Inflammatory macrophage (primary cell): ENCODE measurements at places on chromosomes 13 and 19.
A peak's percentile ranks its signal among the peaks of the same experiment; 100 is the strongest.

- DNase-seq = no peak
Observed at GRCh38 chr13:75641026-75641425, 4.9 kb downstream of the LMO7 start.

GRCh38 chr13:113552079-113552478 lies 32.5 kb upstream of the TFDP1 start:
- no peak for DNase-seq

DNA sequence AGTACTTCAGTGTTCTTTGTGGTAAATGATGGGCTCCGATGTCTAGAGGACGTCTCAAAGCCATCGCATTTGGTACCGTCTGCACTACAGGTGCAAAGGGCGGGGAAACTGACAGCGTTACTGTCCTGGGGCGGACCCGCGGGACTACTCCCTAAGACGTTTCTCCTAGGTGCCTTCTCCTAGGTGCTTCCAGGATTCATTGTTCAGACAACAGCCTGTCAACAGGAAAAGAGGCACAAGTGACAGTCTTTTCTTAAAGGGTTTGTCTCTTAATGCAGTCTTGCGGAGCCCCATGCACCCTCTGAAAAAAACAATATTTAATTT lies 1.4 kb downstream of the SERTM1 start:
- no peak for DNase-seq

DNA sequence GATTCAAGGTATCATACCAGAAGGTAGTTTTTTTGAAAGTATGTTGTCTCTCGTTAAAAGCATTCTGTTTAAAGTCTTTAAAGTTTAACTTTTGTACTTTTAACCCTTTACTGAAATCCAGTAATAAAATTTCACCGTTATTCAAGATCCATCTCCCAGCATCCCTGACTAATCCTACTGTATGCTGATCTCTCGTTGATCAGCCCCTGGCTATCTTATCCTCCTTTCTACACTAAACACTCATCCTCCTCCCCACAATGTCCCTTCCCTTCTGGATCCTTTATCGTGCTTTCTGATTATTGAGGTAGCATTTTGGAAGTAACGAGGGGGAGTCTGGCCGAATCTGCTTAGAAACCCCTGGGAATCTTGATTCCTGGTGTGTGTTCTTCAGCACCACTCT lies 1.3 kb downstream of the TPP2 start:
- DNase-seq = no peak

- DNase-seq = no peak
Observed at GRCh38 chr13:21230516-21230915, 54.1 kb downstream of the MRPL57 start.

- no peak for DNase-seq
Observed at GRCh38 chr13:110257408-110257807, 49.5 kb downstream of the COL4A1 start.

GRCh38 chr19:7710616-7711015 lies 8.7 kb upstream of the FCER2 start:
- DNase-seq = no peak

DNA sequence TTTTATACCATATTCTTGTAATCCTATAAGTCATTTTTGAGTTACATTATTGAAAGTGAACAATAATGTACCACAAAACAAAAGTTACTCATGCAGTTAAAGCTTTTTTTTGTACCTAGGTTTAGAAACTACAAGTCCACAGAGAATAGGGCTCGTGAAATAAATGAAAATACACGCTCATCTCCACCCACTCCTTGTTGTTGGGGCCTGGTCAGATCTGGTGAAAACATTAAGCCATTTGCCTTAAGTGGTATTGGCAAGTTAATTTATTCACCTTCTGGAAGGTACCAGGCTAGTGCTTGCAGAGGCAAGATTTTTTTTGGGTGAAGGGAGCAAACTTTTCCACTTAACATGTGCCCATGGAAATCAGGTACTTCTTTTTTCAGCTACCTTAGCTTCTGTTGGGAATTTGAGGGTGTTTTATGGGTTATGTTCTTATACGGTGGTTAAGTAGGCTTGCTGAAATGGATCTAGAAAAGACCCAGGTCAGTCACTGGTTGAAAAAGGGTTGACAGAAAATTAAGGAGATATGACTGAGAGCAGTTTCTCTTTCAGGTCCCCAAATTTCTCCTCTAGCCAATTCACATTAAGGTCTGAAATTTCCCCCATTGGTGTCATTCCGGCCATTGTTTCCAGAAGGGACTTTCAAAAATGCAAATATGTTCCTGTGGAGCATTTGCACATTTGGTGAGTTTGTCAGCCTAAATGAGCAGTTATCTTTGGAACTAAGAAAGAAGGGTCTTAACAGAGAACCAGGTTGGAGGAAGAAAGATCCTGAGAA lies 143.3 kb downstream of the KCNRG start:
- DNase-seq = no peak

GRCh38 chr13:49620170-49620621 lies 8.1 kb upstream of the ARL11 start:
- no peak for DNase-seq

DNA sequence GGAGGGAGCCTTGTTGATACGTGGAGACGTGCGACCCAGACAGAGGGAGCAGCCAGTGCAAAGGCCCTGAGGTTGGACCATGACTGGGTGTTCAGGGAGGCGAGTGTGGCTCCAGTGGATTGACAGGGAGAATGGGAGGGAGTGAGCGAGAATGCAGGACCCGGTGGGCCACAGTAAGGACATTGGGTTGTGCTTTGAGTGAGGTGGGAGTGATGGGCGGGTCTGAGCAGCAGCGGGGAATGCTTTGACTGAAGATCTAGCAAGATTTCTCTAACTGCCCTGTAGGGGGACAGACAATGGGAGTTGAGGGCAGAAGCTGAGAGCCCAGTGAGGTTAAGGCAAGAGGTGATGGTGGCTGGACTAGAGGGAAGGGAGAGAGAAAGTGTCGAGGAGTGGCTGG lies 7.7 kb upstream of the NANOS2 start:
- no peak for DNase-seq

DNA sequence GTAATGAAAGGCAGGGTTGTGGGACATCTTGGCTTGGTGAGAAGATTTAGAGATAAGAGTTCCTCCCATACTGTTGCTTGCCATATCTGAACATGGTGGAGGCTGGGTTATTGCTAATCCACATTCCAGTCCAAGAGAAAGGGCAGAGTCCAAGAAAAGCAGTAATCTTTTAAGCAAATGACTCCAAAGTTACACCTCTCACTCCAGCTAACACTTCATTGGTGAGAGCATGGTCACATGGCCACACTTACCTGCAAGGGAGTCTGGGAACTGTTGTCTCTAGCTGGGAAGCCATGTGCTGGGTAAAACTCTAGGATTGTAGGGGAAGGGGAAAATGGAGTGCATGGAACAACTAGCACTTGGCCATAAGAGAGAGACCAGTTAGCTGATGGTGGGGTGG lies 5.6 kb downstream of the C19orf81 start:
- no peak for DNase-seq

GRCh38 chr13:60395971-60396782 lies 843 bp upstream of the TDRD3 start:
- DNase-seq = peak; percentile 94

DNA sequence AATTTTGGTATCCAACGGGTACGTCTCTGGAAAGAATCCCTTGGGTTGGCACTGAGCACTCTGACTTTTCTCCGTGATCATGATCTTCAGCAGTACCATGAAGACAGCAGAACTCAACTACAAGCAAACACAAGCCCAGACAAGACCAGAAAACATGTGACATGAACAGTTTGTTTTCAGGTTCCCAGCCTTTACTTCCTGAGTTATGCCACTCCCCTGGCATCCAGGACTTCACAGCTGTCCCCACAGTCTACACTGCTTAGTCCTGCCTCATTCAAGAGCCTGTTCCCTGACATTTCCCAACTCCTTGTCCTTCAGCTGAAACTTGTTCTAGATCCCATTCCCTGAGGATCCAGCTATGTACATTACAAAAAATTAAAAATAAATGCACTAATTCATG lies 4.9 kb upstream of the N4BP2L1 start:
- DNase-seq = no peak

- DNase-seq = no peak
Observed at GRCh38 chr19:31880283-31880682, 465.1 kb upstream of the ZNF507 start.

DNA sequence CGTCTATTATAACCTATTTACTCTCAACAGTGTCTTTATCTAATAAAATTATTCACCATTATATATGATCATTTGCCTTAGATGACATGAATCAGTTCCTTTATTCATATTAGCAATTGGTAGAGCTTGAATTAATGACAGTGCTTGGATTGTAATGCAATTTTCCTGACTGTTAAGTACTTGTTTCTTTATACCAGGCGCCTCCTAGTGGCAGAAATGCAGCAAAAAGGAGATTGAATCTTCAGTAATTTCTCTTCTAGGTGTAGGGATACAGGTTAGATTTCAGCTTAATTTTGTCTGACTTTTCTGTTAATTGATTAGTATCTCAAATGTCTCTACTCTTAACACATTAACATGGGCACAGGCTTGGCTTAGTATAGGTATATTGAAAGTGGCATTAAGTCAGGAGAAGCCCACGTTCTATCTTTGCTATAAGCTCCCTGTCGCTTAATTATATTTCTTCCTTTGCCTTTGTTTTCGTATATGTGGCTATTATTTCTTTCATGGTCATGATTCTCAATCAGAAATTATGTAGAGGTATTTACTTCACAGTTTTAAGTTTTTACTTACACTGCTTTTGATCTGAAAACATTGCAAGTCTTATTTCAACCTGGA lies 9.1 kb upstream of the LHFPL6 start:
- peak; percentile 60 for DNase-seq

DNA sequence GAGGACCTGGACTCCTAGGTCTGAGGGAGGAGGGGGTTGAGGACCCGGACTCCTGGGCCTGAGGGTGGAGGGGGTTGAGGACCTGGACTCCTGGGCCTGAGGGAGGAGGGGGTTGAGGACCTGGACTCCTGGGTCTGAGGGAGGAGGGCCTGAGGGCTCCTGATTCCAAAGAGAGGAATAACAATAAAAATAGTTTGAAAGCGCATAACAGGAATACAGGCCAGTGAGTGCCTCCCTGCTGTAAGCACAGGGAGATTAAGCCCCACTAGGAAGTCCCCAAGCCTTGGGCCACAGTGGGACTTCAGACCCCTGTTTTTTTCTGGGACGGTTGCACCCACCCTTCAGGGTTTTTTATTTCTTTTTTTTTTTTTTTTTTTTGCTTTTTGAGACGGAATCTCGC lies 1.2 kb upstream of the SBK2 start:
- no peak for DNase-seq

DNA sequence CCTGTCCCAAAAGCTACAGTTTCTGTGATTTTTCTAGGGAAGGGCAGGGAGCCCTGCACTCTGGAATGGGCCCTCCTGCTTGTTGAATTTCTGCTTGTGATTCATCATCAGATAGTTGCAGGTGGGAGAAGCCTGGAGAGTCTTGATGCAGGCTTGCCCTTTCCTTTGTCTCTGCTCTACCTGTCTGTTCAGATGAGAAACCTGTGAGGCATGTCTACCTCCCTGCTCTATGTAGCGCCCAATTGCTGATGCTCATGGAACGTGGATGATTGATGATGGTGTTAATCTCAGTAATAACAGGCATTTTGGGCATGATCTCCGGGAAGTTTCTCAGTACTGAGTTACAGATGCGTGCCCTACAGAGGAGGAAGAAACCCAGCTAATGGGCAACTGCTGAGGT lies 10.9 kb upstream of the CBY2 start:
- DNase-seq = no peak

GRCh38 chr19:8494158-8494557 lies 8.3 kb downstream of the PRAM1 start:
- no peak for DNase-seq

GRCh38 chr13:43879755-43880181 lies at the start of gene LACC1:
TSS of gene LACC1 (plus strand) at chr13:43879904. CDS start at chr13:43880986, 1,082 bp downstream.
- DNase-seq = no peak
